Thymus (tissue), 14 donors: ENCODE measurements at places on chromosomes 13 and 19.

GRCh38 chr13:78587395-78587794 lies 16.0 kb downstream of the POU4F1 start:
- H3K36me3 ChIP-seq, result no peaks in the 10 kb centered on the region
- H3K4me3 ChIP-seq, result no peak overlapping the region
- no peak for DNase-seq
- H3K4me1 ChIP-seq, result peaks cover 2% of the 10 kb centered on the region
- H3K27me3 ChIP-seq, result peaks cover 33% of the 10 kb centered on the region

DNA sequence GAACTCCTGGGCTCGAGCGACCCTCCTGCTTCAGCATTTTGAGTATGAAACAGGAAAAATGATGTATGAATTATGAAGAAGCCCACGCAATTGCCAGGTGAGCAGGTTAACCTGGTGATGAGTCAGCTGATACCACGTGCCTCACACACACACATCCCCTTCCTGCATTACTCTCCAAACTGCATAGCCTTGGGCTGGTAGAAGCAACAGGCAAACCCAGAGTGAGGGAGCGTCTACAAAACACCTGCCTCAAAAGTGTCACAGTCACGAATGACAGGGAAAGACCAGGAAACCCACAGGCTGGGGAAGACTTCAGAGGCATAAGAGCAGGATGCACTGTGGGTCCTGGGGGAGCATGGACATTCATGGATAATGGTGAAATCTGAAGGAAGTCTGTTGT lies 192.8 kb upstream of the IRS2 start:
- no peak for DNase-seq
- H3K27ac ChIP-seq, result no peak overlapping the region
- H3K4me1 ChIP-seq, result peaks cover 11% of the 10 kb centered on the region
- H3K36me3 ChIP-seq, result no peaks in the 10 kb centered on the region
- no peaks in the 10 kb centered on the region for H3K27me3 ChIP-seq
- no peak overlapping the region for H3K4me3 ChIP-seq

GRCh38 chr19:4066682-4067395 lies at the start of gene ZBTB7A:
ZBTB7A (minus strand) TSS chr19:4066899; CDS start chr19:4055232, 11,667 bp downstream.
- peak within 1 kb of the TSS; percentile 98 for H3K27ac ChIP-seq
- H3K4me3 ChIP-seq, result peak within 1 kb of the TSS; percentile 91
- DNase-seq, result no peak
- peaks cover 22% of the 10 kb centered on the region for H3K4me1 ChIP-seq

- H3K4me1 ChIP-seq, result no peaks in the 10 kb centered on the region
- no peak overlapping the region for H3K27ac ChIP-seq
- no peak for DNase-seq
- H3K27me3 ChIP-seq, result peaks cover 19% of the 10 kb centered on the region
- H3K36me3 ChIP-seq, result no peaks in the 10 kb centered on the region
These were observed 236 bp upstream of the TINCR start for GRCh38 chr19:5567970-5568407.

DNA sequence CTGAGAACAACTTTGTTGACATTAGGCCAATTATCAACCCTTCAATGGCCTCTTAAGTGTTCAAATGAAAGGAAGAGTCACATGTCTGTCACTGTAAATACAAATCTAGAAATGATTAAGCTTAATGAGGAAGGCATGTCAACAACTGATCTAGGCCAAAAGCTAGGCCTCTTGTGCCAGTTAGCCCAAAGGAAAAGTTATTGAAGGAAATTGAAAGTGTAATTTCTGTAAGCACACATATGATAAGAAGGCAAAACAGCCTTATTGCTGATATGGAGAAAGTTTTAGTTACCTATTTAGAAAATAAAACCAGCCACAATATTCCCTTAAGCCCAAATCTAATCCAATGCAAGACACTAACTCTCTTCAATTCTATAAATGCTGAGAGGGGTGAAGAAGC lies 604.7 kb downstream of the SLITRK6 start:
- H3K4me3 ChIP-seq, result no peak overlapping the region
- no peaks in the 10 kb centered on the region for H3K36me3 ChIP-seq
- no peaks in the 10 kb centered on the region for H3K4me1 ChIP-seq
- H3K27ac ChIP-seq, result no peak overlapping the region
